Fibroblast of upper back skin (primary cell): ENCODE measurements at places on chromosomes 2 and 18.

DNA sequence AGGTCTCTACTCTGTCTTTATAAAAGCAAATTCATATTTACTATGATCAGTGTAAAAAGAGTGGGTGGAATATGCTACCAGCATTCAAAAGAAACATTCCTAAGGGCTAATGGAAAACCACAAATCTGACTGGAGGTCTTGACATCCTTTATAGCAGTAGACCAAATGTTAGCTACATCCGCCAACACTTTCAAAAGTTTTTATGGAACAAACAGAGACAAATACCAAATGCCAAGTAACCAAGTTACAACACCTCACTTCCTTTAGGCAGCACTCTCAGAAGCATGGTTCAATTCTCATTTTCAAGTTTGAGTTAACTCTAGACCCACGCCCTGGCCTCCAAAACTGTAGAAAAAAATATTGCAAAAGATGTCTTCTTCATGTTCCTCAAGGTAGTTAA is 78.3 kb upstream of the SETBP1 start:
- peak; percentile 80 for DNase-seq

- no peak for DNase-seq
These were observed 2.5 kb upstream of the DHRS9 start for GRCh38 chr2:169066897-169067296.

DNA sequence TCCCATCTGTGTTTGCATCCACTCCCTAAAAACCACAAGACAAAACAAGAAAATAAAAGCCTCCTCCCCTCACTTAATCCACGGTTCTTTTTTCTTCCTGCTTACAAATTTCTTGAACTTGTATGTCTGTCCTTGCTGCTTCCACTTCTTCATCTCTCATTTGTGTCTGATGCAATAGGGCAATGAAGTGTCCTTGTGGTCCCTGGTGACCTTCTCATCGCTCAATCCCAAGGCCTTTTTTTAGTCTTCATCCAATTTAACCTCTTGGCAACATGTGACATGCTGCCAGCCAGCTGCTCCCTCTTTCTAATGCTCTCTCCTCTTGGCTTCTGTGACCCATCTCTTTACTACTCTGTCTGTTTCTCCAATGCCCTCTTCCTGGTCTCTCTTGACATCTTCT is 87.6 kb downstream of the SEMA4F start:
- DNase-seq = no peak

- peak; percentile 25 for DNase-seq
These were observed 29.0 kb upstream of the CALCRL start for GRCh38 chr2:187477051-187477450.

DNA sequence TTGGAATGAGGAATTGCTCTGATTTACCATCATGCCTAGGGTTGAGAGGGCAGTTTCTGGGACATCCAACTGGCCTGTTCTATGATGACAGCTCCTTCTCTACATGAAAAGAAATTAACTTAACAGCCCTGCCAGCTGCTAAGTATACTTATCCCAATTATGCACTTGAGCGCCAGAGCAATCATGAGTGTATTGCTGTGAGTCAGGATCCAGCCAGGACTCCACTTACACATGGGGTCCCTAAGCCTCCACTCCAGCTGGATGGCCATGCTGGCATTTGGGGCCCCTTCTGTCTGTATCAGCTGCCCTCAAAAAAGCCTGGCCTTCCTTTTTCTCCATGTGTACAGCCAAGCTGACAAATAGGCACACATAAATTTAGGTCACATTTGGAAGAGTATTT is 481.9 kb downstream of the TMX3 start:
- DNase-seq = no peak

- DNase-seq = peak; percentile 54
These were observed 40.4 kb downstream of the RMP24 start for GRCh38 chr18:36012891-36013290.

DNA sequence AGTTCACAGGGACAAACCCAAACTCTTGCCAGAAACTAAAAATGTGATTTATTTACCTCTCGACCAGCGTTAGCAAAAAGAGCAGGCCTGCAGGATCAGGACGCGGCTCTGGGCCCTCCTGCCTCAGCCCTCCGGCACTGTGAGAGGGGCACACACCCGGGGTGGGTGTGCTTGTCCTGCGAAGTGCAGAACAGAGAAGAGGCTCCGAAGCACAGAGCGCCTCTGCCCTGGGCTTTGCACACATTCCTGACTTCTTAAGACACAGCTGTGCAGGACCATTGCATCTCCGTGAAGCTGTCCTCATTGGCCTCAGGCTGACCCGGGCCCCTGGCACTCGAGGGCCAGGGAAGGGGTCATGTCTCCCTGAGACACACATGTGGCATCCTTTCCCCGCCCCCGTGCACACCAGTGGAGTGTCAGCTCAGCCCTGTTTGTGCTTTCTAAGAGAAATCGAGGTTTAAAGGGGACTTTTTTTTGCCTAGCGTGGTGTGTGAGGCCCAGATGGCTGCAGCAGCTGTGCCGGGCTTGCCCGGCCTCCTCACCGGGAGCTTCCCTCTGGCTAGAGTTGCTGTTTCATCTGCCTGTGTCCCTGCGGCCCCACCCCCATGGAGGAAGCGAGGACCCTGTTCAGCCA is 9.9 kb upstream of the NFATC1 start:
- DNase-seq = no peak

DNA sequence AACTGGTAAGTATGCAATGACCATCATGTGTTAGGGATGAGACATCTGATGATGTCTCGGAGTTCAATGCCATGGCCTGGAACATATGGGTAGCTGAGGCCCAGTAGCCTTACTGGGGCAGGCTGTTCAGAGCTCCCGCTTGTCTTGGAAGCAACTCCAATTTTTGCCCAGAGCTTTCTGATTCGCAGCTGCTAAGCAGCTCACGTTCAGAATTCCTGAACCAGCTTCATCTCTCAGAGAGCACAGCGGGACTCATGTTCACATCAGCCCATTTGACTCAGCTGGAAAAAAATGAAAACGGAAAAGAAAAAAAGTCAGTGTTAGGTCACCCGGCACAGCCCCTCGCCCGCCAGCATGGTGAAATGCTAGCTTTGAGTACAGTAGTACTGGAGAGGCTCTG is 16.8 kb upstream of the LRATD1 start:
- peak; percentile 70 for DNase-seq
